Omental fat pad (tissue), 4 donors: ENCODE measurements at places on chromosomes 1 and 21.

DNA sequence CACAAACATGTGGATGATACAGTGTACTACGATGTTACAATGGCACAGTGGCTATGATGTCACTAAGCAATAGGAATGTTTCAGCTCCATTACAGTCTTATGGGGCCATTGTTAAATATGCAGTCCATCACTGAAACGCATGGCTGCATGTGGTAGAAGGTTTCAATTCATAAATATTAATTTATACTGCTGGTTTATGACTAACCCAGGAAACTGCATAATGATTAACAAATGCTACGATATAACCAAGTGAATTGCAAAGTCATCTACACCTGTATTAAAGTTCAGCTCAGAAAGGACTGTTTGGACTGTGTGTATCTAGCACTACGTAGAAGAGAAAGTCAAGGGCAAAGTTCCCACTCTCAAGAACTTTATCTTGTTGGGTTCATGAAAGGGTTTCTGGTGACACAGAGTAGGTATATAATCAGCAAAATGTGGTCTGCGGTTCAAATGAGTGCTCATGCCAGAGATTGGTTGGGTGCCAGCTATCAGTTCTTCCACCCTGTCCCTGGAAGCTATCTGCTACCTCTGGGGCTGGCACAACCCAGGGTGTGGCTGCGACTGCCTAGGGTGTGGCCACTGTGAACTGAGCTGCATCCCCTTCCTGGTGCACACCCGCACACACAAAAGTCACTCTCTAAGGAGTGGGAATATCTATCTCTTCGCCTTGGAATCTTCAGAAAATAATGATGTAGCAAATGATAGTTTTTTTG lies 14.8 kb downstream of the MGST3 start:
- DNase-seq: no peak

DNA sequence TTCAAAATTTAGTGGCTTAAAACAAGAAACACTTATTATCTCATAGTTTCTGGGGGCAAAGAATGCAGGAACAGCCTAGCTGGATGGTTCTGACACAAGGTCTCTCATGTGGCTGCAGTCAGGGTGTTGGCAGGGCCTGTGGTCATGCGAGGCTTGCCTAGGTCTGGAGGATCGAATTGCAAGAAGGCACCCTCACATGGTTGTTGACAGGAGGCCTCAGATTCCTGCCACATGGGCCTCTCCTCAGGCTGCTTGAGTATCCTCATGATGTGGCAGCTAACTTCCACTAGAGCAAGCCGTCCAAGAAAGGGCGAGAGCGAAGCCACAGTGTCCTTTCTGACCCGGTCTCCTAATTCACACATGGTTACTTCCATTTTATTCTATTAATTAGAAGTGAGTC lies 6.2 kb upstream of the NRIP1 start:
- DNase-seq: no peak

DNA sequence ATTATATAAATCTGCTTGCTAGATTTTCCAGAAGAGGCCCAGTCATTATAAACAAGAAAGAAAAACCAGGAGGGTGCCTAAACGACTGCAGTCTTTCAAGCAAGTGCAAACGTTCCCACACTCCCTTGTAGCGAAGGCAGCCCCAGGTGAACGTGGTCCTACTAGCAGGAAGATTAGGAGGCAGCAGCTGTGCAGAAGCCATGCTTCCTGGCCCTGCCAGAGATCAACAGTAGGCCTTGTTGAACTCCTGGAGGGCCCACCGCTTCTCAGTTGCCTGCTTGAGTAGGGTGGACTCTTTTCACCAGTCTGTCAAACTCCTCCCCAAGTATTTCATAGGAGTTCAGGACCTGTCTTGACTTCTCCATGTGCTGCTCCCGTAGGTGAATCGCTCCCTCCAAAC lies 163.0 kb upstream of the GORAB start:
- DNase-seq: no peak

GRCh38 chr1:35555212-35555584 lies 2.0 kb downstream of the KIAA0319L start:
- DNase-seq: no peak

DNA sequence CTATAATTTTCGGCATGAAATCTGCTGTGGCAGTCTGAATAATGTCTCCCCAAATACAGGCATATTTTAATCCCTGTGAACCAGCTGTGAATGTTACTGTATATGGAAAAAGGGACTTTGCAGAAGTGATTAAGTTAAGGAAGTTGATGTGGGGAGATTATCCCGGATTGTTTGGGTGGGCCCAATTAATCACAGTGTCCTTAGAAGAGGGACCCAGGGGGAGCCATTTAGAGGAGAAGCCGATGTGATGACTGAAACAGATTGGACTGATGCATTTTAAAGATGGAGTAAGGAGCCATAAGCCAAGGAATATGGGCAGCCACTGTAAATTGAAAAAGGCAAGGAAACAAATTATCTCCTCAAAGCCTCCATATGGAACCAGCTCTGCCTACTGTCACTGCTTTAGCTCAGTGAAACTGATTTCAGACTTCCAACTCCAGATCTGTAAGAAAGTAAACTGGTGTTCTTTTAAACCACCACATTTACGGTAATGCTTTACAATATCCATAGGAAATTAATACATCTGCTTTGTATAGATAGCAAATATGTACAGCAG lies 61.1 kb upstream of the GPR88 start:
- DNase-seq: no peak

- DNase-seq: no peak
These were observed 12.2 kb downstream of the KCNJ15 start for GRCh38 chr21:38268864-38269575.

GRCh38 chr1:109228167-109228566 lies 14.4 kb downstream of the SARS1 start:
- DNase-seq: no peak

DNA sequence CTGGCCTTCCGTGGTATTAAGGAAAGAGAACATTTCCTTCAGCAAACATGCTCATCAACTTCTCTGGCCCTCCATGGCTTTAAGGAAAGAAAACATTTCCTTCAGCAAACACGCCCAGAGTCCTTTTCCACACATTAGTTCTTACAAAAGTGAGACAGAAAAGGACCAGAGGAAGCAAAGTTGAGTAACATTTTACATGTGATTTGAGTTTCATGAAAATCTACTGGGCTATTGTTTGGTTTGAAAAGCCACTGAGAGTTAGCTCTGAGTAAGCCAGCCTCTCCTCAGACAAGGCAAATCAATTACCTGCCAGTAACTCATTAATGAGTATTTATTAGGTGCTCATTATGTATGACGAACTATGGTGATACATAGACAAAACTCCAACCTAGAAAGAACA lies 78.0 kb downstream of the NID1 start:
- DNase-seq: no peak

DNA sequence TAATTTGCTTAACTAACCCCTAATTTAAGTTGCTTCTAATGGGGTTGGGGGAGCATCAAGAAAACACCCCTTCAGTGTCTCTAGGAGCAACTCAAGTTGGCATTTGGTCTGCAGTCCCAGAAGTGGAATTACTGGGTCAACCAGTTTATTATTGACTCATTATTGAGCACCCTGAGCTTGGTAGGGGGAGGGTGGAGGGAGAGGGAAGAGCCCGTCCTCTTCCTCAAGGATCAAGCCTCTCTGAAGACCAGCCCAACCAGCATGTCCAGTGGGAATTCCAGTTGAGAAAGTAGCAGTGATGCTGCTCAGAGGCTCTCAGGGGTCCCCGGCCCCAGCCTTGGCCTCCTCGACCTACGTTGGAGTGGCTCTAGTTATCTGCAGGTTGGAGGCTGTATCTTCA lies 2.1 kb upstream of the PLA2G2F start:
- no peak for DNase-seq

DNA sequence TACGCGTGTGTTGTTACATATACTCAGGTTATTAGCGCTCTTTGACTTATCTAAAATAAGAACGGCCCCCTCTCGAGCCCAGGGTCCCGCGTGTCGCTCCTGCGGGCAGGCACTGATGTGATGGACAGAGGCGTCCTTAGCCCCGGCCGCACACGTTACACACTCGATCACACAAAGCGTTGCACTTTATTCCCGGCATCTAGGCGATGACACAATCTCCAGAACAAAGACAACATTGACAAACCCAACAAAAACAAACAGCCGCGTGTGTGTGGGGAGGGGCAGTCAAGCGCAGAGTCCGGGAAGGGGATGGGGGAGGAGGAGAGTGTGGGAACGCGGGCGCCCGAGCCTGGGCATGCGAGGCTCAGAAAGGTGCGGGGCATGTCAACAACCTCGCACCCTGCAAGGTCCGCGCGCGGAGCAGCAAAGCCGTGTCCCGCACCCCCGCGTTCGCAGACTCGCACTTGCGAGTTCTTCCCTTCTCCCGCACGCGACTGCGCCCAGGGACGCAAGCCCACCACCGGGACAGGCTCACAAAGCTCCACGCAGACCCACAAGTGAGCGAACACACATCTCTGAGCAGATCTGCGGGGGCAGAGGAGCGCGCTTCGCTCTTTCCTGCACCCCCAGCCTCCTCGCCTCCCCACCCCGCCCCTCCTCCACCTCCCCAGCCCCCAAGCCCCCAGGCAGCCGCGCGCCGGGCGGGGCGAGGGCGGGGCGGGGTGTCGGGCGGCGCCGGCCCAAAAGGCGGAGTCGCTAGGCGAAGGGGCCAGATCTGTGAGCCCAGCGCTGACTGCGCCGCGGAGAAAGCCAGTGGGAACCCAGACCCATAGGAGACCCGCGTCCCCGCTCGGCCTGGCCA lies at the start of gene EFNA1:
EFNA1 (plus strand) TSS at position 772 of the 862 bp plus-strand sequence. CDS start 102 bp downstream, outside the sequence.
- no peak for DNase-seq

DNA sequence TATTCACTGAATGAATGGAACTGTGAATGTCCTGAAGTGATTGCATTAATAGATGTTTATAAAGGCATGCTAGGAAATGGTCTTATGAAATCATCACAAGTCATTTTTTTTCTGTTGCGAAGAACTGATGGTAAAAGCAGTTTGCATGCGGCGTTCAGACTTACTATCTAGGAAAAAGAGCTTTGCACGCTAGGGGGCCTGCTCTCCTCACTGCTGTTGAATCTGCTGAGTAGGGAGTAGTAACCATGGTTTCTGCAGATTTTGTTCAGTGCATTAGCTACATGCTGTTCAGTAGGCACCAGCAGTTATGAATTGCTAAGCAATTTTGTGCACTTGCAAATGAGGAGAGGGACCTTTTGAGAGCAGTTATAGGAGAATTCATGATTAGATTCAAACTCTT lies 57.9 kb downstream of the CENPF start:
- DNase-seq: no peak

- DNase-seq: no peak
These were observed 55.3 kb upstream of the EIF4G3 start for GRCh38 chr1:21232044-21232443.

GRCh38 chr1:119275145-119276134 lies 93.1 kb upstream of the HAO2 start:
- DNase-seq: no peak

- DNase-seq: no peak
These were observed 337.1 kb upstream of the KAZN start for GRCh38 chr1:14261395-14261794.

DNA sequence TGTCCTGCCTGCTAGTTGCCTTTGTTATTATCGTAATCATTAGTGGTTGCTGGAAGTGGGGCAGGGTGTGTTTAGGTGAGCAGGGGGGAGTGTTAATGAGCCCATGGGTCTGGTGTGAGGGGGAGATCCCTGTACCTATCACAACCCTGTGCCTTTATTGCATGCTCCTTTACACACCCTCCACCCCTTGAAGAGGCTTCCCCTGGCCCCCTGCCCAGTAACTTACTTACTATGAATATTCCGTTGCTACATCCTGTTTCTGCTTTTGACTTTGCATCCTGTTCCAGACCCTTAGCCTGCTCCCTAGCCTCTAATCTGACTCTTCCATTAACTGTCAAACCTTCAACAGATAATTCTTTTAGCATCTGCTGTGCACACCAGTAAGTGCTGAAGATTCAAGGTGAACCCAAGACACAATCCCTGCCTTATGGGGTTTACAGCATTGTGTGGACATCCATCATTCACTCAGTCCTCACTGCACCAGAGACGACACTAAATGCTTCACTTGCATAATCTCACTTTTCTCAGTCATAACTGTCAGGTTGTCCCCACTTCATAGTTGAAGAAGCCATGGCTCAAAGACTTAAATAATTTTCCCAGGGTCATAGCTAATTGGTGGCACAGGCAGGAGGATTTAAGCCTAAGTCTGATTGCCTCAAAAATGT lies 47.9 kb downstream of the CDC7 start:
- DNase-seq: no peak

GRCh38 chr1:231065510-231066241 lies 25.6 kb upstream of the FAM89A start:
- no peak for DNase-seq

GRCh38 chr1:98325646-98326440 lies 335.7 kb upstream of the SNX7 start:
- DNase-seq: peak; percentile 42

GRCh38 chr1:212401838-212402582 lies 12.7 kb downstream of the PACC1 start:
- DNase-seq: no peak

- no peak for DNase-seq
These were observed 9.6 kb downstream of the PM20D1 start for GRCh38 chr1:205840146-205840923.

- no peak for DNase-seq
These were observed 948 bp downstream of the FBXO2 start for GRCh38 chr1:11653101-11653860.

GRCh38 chr1:8926707-8927694 lies 18.7 kb upstream of the CA6 start:
- no peak for DNase-seq

DNA sequence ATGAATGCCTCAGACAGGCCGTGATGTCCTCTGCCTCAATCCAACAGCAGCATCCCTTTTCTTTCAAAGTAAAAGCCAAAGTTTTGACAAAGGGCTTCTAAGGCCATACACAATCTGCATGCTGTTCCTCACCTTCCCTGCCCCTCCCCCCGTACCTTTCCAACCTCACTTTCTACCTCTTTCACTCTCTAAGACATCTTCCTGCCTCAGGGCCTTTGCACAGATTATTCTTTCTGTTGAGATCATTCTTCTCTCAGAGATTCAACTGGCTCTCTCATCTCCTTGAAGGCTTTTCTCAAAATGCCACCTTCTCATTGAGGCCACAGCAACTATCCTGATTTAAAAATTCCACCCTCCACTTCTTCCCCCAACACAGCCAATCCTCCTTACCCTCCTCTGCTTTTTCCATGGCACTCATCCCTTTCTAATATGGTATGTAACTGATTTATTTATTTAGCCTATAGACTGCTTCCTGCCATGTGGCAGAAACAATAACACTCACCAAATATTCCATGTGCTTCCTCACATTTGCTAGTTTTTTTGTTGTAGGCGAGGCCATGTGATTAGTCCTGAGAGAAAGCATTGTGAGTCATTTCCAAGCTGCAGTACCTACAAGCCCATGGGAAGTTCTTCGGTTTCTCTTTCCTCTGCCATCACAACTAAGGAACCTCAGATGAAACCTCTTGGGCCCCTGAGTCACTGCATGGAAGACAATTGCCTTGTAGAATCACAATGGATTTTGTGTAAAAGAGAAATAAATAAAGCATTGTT lies 58.7 kb upstream of the GADD45A start:
- DNase-seq: no peak

DNA sequence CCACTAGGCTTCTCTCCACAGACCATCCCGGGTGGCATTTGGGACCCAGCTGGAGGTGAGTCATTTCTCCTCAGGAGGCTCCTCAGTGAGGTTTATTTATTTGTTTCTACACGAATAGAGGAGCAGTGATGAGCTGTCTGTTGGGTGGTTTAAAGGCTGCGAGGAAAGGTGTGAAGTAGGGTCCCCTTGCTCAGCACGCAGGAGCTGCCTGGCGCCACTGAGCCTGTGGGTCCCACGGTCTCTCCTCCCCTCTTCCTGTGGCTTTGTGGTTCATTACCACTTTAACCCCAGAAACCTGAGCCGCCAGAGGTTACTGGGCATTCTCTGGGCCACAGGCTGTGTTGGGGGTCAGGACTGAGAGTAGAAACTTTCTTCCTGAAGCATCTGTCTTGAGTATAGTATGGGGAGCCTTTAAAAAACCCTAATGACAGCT lies 39.9 kb downstream of the IL6R start:
- DNase-seq: no peak
